ENCODE measurements at places on chromosomes 5 and 9. TPM values are rescaled to one million over a fixed set of nuclear protein-coding genes. Genes with fewer than 3 reads are reported as not detected.
A peak's percentile ranks its signal among the peaks of the same experiment; 100 is the strongest.

DNA sequence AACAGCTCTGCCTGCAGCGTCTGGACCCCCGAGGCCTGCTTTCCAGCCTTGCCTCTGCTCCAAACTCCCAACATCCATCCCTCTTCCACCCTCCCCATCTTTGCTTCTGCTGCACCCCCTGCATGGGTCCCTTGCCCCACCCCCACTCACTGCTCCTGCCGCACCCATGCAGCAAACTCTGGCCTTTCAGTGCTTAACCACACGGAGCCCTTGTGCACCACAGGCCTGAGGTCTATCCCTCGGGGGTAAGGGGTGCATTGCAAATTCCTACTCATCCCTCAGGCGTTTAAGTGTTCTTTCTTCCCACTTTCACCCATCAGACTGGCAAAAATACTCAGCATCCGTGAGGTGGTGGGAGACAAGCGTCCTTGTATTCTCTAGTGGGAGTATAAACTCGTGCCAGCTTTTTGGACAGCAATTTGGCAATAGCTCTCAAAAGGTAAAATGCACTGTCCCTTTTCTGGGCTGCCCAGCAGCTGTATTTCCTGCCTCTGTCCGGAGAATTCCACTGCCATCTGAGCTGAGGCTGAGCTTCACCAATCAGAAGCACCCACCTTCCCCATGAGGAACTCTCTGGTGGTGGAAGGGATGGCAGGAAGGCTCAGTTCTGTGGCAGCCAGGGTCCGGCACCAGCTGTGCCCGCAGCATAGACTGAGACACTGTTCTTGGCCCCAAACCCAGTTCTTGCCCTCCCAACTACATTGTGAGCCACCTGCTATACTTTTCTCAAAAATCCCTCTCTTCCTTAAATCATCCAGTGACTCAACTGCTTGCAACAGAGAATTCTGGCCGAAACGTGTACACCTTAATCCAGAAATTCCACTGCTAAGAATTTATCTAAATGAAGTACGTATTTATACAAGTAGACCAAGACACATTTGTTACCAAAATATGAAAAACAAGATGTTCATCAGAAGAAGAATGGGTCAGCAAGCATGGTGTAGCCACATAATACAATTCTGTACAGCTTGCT is 15.0 kb downstream of the PSMB7 start:
- H3K4me3 ChIP-seq: no peak overlapping the region
- H3K36me3 ChIP-seq: peaks cover 49% of the 10 kb centered on the region
- no peaks in the 10 kb centered on the region for H3K27me3 ChIP-seq
- H3K27ac ChIP-seq: no peak overlapping the region

DNA sequence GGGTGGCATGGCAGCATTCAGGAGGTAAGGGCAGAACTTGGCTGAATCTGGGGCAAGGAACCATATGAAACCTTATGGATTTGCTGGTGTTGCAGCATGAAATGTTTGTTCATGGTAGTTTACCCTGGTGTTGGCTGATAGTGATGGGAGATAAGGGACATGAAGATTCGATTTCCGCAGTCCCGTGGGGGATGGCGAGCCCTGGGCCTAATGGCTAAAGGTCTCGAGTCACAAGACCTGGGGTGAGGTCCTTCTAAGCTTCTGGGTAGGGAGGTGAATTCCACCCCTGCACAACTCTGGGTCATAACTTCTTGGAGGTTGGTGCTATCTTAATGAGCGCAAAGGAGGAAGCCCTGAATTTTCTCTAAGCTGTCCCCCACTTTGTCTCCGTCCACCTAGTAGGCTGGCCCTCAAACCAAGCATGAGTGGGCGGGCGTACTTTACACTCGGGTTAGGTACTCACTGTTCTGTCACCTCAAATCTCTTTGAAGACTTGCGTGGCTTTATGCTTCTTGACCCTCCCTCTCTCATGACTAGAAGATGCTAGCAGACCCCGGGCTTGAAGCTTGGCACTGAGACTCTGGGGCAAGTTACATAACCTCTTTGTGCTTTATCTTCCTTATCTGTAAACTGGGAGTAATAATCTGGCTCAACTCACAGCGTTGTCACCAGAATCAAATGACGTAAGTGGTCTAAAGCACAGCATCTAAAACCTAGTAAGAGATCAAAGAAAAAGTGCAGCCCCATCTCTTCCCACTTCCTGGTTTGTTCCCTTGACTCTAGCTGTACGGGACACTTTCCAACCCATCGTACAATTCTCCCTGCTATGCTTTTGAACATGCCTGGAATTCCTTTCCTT is 72.5 kb downstream of the BASP1 start:
- H3K4me3 ChIP-seq: no peak overlapping the region
- DNase-seq: no peak
- H3K4me1 ChIP-seq: no peaks in the 10 kb centered on the region
- H3K27ac ChIP-seq: no peak overlapping the region

DNA sequence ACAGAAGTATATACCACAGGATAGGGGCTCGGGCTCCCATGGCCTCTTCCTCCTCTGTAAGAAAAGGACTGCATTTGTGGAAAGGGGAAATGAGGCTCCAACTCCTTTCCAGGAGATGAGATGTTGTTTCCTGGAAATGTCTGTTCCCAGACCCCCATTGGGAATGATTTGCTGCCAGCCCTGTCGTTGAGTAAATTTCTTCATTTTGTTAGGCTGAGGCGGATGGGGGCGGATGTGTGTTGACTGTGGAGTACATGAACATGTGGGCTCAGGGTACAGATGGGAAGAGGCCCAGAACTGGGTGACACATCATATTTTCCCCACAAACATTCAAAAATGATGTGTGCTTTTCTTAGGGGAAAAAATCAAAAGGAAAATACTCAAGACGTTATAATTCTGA is 28.8 kb upstream of the TNFAIP8 start:
- H3K36me3 ChIP-seq: no peaks in the 10 kb centered on the region
- no peaks in the 10 kb centered on the region for H3K27me3 ChIP-seq
- H3K4me1 ChIP-seq: peaks cover 20% of the 10 kb centered on the region
- H3K4me3 ChIP-seq: no peak overlapping the region
- no peak for DNase-seq
- H3K27ac ChIP-seq: no peak overlapping the region

The FBP2 gene
- 0.21 TPM for total RNA-seq

The CNTFR gene
- total RNA-seq: 3.7 TPM

DNA sequence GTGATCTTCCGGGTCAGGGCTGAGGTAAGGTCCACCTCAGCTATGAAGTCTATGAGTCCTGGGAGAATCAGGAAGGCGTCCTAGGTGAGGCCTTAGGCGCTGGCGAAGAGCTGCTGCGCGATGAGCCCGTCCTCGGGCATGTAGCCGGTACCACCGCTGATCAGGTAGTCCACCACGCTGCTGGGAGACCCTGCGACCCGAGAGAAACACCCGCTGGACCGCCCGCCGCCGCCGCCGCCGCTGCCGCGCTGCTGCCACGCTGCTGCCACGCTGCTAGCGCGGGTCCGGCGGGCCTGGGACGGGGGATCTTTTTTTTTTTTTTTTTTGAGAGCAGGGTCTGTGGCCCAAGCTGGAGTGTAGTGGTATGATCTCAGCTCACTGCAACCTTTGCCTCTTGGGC is 8.0 kb upstream of the DCAF12 start:
- DNase-seq: no peak
- no peak overlapping the region for H3K4me3 ChIP-seq
- H3K4me1 ChIP-seq: no peaks in the 10 kb centered on the region
- H3K27ac ChIP-seq: no peak overlapping the region

- peaks cover 10% of the 10 kb centered on the region for H3K27me3 ChIP-seq
- peak overlapping the region; percentile 36 for H3K4me3 ChIP-seq
- DNase-seq: no peak
- H3K36me3 ChIP-seq: no peaks in the 10 kb centered on the region
- H3K27ac ChIP-seq: no peak overlapping the region
- peaks cover 8% of the 10 kb centered on the region for H3K4me1 ChIP-seq
Observed at GRCh38 chr9:92141144-92142129, 26.2 kb upstream of the SPTLC1 start.

The GRM6 gene
- total RNA-seq: not detected

DNA sequence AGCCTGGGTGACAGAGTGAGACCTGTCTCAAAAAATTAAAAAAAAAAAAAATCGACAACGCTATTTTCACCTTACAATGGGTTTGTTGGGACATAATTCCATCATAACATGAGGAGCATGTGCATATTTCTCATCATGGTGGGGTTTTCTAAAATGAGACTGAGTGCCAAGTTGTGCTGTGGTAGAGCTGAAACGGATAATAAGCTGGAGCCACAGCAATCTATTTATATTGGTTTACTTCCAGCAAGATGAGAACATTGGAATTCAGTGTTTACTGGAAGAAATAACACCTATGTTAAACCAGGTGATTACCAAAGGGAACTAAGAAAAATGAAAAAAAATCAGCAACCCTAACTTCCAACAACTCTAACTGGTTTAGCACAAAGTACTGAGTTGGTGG is 102.3 kb upstream of the IL6ST start:
- H3K4me1 ChIP-seq: peaks cover 7% of the 10 kb centered on the region
- H3K4me3 ChIP-seq: no peak overlapping the region
- H3K36me3 ChIP-seq: no peaks in the 10 kb centered on the region

The PRR16 gene
- total RNA-seq: not detected

- DNase-seq: peak; percentile 62
- H3K36me3 ChIP-seq: no peaks in the 10 kb centered on the region
- no peaks in the 10 kb centered on the region for H3K4me1 ChIP-seq
- H3K27ac ChIP-seq: no peak overlapping the region
- no peaks in the 10 kb centered on the region for H3K27me3 ChIP-seq
Observed at GRCh38 chr9:93003552-93004407, 54.7 kb upstream of the SUSD3 start.

GRCh38 chr9:135330307-135330631 is 149.3 kb upstream of the PPP1R26 start:
- peaks cover 45% of the 10 kb centered on the region for H3K4me1 ChIP-seq
- no peak overlapping the region for H3K4me3 ChIP-seq
- no peaks in the 10 kb centered on the region for H3K27me3 ChIP-seq
- H3K36me3 ChIP-seq: no peaks in the 10 kb centered on the region
- no peak for DNase-seq
- peak overlapping the region; percentile 91 for H3K27ac ChIP-seq

The SPATA31A3 gene
- total RNA-seq: not detected

The IFNK gene
- total RNA-seq: not detected

DNA sequence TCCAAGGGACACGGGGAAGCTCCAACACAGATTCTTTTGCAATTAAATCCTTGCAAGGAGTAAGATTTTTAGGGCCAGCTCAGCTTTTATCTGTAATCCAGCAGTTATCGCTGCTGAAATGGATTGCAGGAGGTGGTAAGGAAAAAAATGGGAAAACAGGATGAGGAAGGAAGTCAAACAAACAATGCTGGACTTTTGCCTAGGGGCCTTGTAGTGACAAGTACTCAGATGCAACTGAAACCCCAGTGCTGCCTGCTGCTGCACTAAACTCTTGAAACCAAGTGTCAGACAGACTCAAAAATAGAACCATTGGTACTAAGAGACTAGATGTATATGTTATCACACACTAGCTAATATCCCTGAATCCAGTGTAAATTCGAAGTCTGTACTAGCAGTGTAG is 309.2 kb downstream of the CTNND2 start:
- H3K27me3 ChIP-seq: no peaks in the 10 kb centered on the region
- H3K27ac ChIP-seq: no peak overlapping the region
- DNase-seq: no peak
- H3K4me1 ChIP-seq: no peaks in the 10 kb centered on the region
- no peaks in the 10 kb centered on the region for H3K36me3 ChIP-seq

DNA sequence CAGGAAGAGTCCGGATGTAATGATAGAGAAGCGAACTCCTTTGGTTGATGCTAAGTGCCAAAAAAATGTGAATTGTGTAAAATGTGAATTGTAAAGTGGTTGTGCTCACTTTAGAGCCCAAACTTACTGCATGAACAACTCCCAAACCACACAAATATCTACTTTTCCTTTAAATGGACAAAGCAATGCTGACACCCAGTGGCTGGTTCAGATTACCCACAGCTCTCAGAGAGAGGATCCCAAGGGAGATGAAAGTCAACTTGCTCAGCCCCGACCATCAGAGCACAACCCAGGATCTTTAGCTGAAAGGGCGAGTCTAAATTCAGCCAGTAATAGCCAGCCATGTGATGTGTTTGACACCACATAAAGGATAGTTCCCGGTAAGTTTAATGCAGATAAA is 133.7 kb downstream of the NMUR2 start:
- DNase-seq: peak; percentile 50
- H3K27ac ChIP-seq: no peak overlapping the region
- peaks cover 4% of the 10 kb centered on the region for H3K27me3 ChIP-seq
- H3K4me3 ChIP-seq: no peak overlapping the region

DNA sequence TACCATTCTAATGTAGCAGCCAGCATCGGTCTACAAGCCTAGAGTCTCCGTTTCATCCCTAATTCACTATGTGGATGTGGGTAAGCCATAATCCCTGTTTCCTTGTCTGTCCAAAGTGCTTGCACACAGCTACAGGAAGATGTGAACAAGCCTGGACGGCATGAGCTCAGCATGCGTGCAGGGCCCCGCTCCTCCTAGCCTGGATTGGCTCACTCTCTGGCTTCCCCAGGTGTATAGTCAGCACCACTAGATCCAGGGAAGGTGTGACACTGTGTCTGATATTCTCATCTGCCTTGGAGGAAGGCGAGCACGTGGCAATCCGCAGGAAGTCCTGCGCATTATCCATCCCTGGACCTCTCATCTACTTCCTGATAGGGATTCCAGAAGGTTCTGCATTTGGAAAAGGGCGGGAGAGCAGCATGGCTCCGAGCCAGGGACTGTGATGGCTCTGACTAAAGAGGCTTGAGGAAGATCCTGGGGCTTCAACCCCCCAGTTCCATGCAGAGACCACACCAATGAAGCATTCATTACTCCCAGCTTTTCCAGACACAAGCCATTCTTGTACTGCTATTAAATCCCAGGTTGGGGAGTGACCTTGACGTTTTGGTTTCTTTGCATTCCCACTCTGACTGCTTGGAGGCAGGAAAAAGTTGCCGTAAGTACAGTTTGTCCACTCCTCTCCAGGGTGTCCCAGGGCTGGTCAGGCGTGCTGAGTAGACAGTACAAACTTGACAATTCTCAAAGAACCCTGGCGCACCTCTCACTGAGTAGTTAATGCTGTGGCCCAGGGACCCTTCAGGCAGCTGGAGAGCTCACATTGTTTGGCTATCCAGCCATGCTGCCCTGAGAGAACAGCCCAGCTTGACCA is 65.6 kb downstream of the PSD2 start:
- H3K36me3 ChIP-seq: no peaks in the 10 kb centered on the region
- H3K27ac ChIP-seq: no peak overlapping the region
- DNase-seq: no peak
- no peak overlapping the region for H3K4me3 ChIP-seq
- no peaks in the 10 kb centered on the region for H3K27me3 ChIP-seq
- H3K4me1 ChIP-seq: no peaks in the 10 kb centered on the region

Data from A673 (cell line).